Fibroblast of upper back skin (primary cell): ENCODE measurements at places on chromosomes 3 and 15.
A peak's percentile ranks its signal among the peaks of the same experiment; 100 is the strongest.

DNA sequence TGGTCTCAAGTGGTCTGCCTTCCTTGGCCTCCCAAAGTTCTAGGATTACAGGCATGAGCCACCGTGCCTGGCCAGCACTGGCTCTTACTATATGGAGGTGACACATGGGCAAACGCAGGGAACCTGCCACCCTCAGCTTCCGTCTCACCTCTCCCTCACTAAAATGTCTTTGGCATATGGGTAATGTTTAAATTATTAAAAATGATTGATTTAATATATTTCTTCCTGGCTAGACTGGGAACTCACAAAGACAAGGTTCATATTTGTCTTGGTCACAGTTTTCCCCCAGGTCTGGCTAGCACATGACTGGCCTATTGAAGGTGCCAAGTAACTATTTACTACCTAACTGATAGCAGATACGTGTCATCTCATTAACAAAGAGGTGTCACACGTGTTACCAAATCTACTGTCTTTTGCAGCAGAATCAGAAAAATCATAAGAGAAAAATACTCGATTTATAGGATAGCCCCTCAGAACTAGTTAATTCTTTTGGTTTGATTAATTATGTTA is 48.2 kb downstream of the SYNM start:
- no peak for DNase-seq

GRCh38 chr15:85926834-85927233 is 132.1 kb upstream of the KLHL25 start:
- DNase-seq: no peak

DNA sequence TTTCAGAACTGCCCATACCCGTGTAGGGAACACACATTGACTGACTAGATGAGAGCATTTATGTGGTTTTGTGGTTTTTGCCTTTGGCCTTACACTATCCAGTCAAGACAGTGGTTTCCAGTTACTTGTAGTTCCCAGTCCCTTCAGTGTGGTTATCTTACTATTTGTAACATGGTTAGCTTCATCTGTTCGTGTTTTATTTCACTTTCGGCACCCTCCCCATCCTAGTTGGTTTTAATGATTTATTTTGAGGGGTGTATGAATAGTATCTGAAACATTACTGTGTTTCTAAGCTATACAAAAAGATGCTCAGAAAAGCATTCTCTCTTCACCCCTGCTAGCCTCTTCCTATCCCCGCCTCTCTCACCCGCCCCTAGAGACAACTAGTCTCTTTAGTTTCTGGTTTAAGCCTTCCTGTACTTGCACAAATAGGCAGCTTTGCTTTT is 14.1 kb downstream of the LYSMD4 start:
- DNase-seq: peak; percentile 87

GRCh38 chr3:52237657-52238172 is 1.2 kb downstream of the TWF2 start:
- DNase-seq: peak; percentile 90

- DNase-seq: no peak
Observed at GRCh38 chr3:481680-482079, 285.1 kb downstream of the CHL1 start.

- no peak for DNase-seq
Observed at GRCh38 chr15:80662129-80662528, 33.0 kb upstream of the ABHD17C start.

- no peak for DNase-seq
Observed at GRCh38 chr15:34348735-34349300, 5.7 kb downstream of the NUTM1 start.

DNA sequence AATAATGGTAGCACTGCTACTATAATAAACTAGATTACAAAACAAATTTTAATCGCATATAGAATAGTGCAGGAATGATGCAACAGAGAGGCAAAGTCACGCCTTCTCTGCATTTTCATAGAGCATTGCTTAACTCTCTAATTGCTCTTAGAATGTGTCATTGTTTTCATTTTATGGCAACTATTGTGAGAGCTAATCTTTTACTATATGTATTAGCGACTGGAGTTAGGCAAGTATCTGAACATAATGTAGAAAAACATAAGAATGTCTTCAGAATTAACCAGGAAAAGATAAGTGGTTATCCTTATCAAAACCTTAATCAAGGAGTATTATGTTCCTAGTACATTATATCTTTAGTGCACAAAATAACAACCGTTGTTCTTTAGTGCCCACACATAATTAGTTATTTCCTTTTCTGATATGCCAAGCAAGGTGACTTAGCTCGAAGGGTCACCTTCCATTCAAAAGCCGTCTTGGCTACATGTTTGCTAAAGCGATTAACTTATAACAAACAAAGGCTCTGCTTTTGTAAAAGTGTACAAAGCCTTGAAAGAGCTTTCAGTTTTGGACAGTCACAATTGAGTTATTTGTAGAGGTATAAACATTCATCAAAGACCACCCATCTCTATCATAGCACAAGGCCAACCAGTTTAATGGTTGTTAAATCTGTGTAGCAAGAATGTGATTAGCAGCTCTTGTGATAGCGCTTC is 1328.9 kb downstream of the ROBO2 start:
- no peak for DNase-seq

DNA sequence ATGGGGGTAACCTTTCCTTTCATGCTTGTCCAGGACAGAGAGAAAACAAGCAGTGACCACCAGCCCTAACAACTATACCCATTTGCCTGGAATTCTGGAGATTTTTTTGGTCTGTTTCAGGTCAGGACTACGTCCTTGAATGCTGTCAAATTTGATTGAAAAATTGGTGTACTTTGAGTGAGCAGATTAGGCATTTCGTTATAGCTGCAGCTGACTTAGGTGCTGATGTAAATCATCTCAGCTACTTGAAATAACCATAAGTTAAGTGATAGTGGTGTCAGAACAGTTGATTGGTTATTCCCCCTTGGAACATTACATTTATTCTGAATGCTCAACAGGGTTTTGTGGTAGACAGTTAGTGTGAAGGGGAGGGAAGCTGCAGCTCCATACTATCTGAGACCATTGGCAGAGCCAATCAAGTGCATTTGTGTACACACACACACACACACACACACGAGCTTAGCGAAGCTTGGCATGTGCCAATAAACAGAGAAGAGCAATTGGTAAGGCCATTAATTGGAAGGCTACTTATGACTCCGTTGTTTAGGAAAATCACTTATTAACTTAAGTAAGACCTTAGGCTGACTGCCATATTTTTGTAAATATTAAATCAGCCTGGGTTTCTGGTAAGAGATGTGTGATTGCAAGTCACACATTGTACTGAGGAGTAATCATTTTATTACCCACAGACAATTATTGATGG is 447.8 kb downstream of the MFSD1 start:
- no peak for DNase-seq

GRCh38 chr3:26015752-26016151 is 225.9 kb downstream of the OXSM start:
- DNase-seq: no peak

- DNase-seq: peak; percentile 57
Observed at GRCh38 chr3:95319921-95320494, 1257.1 kb downstream of the NSUN3 start.

DNA sequence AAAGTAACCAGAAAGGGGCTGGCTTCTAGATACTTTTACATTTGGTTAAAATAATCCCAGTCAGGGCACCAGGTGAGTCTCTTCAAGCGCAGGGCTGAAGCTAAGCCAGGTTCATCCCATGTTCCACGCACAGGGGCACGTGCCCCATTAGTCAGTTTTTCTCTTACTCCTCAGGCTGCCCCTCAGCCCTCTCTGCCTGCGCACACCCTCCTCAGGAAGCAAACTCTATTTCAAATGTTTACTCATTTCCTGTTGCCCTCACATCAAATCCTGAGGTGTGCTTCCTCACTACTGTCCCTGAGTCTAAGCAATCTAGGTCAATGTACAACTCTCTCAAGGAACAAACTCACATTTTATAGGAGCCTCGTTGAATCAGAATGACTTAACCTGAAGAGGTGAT is 48.5 kb downstream of the THBS1 start:
- no peak for DNase-seq

DNA sequence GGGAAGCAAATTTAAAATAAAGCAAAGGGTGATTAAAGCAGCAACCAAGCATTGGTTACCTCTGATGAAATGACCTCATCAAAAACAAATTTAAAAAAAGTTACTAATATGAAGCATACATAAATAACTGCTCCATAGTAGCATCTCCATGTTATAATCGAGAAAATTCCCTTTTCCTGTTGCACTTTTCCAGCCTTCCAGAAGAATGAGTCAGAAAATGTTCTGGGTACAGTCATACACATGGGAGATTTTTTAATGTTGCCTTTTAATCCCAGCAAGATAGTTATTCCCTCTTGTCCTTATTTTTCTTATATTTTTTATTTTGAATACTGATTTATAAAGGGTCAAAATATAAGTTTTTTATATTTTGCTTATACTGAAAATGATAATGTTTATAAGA is 2.6 kb upstream of the TMCO5A start:
- DNase-seq: peak; percentile 71

DNA sequence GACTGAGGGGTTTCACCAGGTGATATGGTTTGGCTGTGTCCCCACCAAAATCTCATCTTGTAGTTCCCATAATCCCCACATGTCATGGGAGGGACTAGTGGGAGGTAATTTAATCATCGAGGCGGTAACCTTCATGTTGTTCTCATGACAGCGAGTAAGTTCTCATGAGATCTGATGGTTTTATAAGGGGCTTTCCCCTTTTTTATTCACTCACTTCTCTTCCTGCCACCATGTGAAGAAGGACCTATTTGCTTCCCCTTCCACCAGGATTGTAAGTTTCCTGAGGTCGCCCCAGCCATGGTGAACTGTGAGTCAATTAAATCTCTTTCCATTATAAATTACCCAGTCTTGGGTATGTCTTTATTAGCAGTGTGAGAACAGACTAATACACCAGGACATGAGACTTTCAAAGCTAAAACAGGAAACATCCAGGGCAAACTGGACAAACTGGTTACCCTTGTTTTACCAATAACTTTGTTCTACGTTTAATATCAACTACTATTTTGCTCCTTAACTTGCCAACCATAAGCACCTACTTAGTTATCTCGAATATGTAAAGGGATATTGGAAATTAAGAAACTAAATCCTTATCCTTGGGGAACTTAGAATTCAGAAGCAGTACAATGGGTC is 98.2 kb downstream of the MYH15 start:
- no peak for DNase-seq

GRCh38 chr3:57755368-57755675 is 787 bp upstream of the SLMAP start:
- peak; percentile 50 for DNase-seq

DNA sequence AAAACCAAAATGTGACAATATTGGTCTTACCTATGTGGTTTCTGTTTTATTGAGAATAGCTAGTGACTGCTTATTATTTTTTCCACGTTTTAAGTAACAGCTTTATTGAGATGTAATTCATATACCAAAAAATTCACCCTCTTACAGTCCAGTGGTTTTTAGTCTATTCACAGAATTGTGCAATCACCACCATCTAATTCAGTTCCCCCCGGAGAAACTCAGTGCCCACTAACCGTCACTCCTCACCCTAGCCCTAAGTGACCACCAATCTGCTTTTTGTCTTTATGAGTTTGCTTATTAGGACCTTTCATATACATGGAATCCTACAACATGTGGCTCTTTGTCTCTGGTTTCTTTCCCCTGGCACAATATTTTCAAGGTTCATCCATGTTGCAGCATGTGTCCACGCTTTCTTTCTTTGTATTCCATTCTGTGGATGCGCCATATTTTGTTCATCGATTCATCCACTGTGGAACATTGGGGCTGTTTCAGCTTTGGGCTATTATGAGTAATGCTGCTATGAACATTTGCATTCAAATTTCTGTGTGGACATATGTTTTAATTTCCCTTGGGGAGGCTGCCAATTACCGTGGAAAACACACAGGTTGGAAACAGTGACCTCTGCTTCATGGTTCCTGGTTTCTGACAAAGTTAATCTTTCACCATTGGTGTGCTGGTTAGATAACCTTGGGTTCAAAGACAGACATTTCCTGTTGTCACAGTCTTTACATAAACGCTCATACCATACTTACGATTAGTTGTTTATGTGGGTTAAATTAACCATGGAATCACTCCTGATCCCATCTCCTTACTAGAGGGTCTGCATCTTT is 3.2 kb upstream of the BCL2L10 start:
- DNase-seq: no peak

- DNase-seq: no peak
Observed at GRCh38 chr15:63495343-63495742, 9.1 kb upstream of the USP3 start.

DNA sequence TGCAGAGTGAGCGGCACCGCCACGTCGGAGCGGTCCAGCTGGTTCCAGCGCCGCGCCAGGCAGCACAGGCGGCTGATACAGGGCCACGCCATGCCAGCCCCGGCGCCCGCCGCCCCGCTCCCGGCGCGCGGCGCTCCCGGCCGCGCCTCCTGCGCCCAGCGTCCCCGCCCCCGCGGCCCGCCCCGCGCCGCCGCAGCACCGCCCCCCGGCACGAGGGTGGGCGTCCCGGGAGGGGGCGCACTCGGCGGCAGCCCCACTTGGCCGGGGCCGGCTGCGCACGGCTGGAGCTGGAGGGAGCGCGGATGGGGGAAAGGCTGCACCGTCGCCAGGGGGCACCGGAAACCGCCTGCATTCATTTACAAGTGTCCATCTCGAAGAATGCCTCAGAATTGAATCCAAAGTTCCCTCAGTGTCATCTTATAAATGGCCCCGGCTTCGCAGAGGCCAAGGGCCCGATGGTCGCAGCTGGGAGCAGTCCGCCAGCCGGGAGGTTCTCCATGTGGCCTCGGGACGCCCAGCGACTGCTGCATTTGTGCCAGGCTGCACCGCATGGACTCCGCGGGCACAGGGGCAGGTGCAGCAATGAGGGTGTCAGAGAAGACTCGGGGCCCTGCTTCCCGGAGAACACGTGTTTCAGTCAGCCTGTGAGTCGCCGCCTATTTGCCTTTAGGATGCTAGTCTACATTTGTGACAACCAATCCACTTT is at the start of gene MAP6D1:
MAP6D1 (minus strand) TSS at position 122 of the 706 bp plus-strand sequence; CDS start at position 92, 30 bp downstream.
- peak; percentile 58 for DNase-seq

GRCh38 chr15:99565299-99566156 is at the start of gene MEF2A:
Gene MEF2A (plus strand): TSS chr15:99565984. CDS start chr15:99633120, 67,136 bp downstream.
- DNase-seq: peak; percentile 94

DNA sequence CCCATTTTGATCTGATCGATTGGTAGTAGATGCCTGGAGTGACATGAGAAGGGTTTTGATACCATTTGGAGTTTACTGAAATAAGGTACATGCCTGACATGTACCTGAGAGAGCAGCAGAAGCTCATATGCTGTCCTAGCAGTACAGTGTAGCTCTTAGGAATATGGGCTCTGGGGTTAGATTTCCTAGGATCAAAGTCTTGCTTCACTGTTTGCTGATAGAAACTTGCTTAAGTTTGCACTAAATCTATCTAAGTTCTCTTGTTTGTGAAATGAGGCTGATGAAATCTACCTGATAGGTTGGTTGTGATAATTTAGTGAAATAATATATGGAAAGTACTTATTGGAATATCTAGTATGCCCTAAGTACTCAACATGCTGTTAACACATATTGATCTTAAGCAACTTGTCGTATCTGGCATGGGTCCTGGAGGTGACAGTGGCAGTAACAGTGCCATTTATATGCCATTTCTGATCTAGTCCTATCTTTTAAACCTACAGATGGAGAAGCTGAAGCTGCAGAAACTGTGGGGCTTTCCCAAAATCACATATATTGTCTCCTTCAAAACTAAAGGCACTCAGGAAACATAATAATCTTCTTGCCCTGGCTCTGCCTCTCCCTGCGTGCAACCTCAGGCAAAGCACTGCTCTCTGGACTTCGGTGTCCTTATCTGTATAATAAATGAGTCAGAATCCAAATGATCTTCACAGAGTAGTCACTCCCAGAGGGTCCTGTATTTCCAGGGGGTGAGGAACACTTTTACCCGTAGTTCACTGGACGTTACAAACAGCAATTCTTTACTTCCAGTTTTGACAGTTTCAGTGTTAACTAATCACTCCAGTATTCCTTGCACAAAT is 223.6 kb upstream of the SETMAR start:
- no peak for DNase-seq
